ENCODE measurements at places on chromosomes 7 and 10.

- DNase-seq = no peak
Observed at GRCh38 chr7:96508371-96508770, 186.5 kb upstream of the SLC25A13 start.

DNA sequence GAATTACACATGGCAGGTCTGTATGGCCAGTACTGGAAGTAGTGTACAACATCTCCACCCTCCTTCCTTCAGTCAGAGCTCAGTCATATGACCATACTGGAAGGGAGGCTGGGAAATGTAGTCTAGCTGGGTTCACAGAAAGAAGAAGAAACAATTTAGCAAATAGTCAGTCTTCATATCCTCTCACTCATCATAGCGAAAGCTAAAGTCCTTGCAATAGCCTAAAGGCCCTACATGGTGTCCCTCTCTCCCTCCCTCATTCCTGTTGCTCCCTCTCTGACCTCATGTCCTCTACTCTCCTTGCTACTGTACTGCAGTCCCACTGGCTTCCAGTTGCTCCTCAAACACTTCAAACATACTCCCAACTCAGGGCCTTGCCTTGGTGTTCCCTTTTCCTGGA lies 4.3 kb upstream of the CALU start:
- DNase-seq = no peak

DNA sequence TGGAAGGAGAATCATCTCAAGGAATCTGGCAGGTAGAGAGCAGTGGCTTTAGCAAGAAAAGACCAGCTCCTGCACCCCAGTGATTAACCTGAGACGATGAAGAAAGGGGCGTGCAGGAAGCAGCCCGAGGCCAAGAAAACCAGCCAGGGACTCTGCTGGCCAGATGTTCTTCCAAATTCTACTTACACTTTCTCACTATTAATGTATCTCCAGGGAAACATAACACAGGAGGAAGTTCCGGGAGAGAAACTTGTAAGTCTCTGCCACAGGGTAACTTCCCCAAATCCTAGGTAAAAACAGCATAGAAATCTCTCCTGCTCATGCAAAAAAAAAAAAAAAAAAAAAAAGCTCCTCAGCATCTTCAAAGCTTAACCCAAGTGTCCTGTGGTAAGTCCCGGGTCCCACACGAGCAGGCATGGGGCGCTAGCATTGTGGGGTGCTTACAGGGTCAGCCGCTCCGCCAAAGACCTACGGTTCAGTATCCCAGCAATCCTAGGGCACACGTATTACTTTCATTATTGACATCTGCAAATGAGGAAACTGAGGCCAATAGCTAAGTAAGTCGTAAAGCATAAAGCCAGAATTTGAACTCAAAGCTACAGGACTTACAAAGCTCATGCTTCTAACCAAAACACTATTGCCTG lies 97.2 kb upstream of the GNA12 start:
- DNase-seq = no peak

DNA sequence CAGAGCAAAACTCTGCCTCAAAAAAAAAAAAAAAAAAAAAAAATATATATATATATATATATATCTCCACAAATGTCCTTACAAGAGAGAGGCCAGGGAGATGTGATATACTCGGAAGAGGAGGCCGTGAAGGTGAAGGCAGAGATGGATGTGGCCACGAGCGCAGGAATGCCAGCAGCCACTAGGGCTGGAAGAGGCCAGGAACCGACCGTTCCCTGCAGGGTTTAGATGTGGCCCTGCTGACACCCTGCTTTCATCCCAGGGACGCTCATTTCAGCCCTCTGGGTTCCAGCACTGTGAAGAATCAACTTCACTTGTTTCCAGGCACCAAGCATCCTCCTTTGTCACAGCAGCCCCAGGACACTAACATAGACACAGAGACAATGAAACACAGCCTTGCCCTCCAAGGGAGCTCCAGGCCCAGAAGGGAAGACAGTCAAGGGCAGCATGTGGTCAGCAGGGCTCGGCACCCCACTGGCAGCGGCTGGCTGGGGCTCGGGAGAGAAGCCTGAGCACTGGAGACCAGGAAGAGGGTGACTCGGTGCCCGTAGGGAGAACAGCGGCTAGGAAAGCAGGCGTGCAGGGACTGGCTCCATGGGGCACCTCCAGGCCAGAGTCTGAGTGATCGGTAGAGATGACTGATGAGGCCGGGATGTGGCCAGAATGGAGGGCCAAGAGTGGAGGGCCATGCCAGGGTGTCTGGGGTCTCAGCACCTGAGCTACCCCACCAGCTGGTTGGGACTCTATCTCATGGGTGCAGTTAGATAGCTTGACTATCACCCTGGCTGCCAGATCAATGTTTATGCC lies 7.6 kb downstream of the WDR86 start:
- no peak for DNase-seq

GRCh38 chr7:139901056-139901795 lies 72.2 kb downstream of the TBXAS1 start:
- no peak for DNase-seq

- DNase-seq = no peak
Observed at GRCh38 chr10:4780782-4781181, 45.2 kb upstream of the AKR1E2 start.

DNA sequence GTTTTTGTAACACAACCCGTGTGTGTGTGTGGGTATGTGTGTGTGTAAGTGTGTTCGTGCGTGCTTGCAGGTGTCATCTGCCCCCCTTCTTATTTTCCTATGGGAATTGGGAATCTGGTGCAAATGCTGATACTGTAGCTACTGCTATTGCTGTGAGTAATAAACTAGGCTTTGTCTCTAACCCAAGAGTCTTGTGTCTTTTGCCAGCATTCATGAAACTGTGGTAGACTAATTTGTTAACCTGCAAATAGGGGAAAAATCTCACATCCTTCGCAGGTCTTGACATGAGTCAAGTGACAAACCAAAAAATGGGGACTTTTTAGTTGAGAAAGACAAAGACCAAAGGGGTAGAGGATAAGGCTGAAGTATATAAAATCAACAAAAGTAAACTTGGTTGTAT lies 57.9 kb upstream of the FAM133B start:
- no peak for DNase-seq

DNA sequence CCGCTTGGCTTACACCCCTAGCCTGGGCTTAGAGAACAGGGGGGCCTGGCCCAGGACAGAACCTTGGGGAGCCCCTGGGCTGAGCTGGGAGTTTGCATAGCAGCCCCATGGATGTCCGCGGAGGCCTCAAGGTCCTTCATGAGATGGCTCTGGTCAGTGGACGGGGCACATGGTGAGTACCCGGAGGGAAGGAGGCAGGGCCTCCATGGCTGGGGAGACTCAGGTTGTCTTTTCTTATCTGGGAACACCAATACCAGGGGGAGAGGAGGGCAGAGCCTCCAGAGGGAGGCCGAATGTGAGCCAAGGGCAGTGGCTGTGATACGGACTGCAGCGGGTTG lies 64.8 kb downstream of the GLRX3 start:
- DNase-seq = no peak

DNA sequence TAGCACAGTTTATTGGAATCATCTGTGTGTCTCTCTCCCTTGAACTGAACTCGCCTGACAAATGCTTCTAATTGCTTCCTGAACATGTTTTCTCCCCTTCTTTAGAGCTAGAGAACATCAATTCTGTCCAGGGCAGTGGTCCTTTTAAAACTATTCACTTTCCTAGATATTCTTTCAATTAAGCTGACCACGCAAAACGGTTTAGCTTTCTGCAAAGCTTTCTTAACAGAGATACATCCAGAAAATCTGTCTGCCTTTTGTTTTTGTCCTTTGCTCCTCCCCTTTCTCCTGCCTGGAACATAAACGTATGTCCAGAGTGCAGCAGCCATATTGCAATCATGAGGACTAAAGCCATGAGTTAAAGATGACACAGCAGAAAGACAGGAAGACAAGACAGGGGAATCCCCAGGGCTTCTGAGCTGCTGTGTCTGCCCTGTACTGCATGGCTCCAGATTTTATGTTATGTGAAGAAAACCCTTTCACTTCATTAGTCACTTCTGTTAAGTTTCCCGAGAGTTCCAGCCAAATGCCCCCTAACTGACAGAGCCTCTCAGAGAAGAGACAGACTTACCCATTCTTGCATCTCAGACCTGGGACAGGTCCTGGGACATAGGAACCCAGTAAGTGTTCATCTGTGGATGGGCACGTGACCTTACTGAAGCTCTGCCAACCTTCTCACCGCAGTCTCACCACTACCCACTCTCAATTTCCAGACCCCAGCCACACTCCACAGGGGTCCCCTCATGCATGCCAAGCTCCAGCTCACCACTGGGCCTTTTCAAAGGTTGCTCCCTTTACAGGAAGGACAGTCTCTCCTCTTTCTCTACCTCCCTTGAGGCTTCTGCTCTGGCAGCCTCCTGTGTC lies 35.0 kb upstream of the CPXM2 start:
- no peak for DNase-seq

- no peak for DNase-seq
Observed at GRCh38 chr7:148790131-148790726, 91.5 kb downstream of the CUL1 start.

GRCh38 chr10:68010426-68010940 lies 64.6 kb downstream of the HERC4 start:
- DNase-seq = no peak

DNA sequence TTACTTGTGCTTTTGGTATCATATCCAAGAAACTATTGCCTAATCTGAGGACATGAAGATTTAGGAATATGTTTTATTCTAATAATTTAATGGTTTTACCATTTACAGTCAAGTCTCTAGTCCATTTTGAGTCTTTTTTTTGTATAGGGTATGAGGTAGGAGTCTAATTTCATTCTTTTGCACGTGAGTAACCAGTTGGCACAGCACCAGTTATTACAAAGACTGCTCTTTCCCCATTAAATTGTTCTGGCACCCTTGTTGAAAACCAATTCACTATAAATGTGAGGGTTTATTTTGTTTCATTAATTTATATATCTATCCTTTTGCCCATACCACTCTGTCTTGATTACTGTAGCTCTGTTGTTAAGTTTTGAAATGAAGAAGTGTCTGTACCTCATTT lies 381.6 kb downstream of the SUGCT start:
- DNase-seq = no peak

GRCh38 chr10:48464121-48464870 lies 140.6 kb downstream of the ARHGAP22 start:
- no peak for DNase-seq

GRCh38 chr7:121714559-121715303 lies 158.2 kb upstream of the PTPRZ1 start:
- no peak for DNase-seq

DNA sequence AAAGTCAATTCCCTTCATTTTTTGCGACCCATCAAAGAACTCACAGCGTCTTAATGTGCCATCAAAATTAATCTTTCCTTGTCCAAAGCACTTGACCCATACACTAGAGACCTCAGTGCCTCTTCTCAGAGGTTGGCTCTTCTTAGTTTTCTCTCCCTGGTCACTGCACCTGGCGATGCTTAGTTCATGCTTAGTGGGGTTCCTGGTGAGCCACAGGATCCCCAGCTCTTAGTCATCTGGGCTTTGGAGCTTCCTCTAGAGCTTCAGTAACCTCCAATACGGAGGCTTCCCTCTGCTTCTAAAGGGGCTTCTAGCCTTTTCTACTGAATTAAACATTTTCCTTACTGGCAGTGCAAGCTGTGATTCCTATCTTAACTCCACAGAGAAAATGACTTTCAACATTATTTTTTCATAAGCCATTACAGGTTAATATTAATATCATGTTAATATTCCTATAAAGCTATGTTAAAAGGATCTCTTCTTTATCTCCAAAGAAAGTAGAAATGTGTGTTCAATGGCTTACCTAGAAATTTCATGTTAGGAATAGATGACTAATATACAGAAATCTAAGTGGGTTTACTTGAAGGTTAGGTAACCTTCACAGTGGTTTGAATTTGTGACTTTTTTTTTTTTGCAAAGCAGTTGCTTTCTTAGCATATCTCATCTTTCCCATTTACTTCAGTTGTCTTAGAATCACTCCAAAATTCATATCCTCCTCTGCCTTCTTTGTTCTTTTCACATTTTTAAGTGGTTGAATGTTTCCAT lies 295.2 kb downstream of the CAMK1D start:
- DNase-seq = no peak

GRCh38 chr10:132332433-132332754 lies 401 bp downstream of the LRRC27 start:
- DNase-seq = no peak

GRCh38 chr7:31338706-31339105 lies 1.8 kb downstream of the NEUROD6 start:
- no peak for DNase-seq

- no peak for DNase-seq
Observed at GRCh38 chr7:142181966-142182365, 70.4 kb downstream of the MGAM2 start.

DNA sequence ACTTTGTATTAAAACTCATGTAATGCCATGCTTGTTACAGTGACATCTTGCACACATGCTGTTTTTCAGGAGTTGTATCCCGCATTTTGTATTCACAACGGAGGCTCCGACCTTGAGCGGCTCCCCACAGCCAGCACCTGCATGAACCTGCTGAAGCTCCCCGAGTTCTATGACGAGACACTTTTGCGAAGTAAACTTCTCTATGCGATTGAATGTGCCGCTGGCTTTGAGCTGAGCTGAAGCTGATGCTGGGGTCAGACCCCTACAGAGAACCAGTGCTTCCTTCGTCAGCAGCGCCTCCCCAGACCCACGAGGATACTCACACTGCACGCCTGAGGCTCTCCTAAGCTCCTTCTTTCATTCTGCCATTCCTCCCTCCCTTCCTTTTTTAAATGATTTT lies 69.3 kb upstream of the DNAJB6 start:
- DNase-seq = no peak

GRCh38 chr7:64889686-64890162 lies 13.3 kb upstream of the ZNF273 start:
- DNase-seq = no peak

DNA sequence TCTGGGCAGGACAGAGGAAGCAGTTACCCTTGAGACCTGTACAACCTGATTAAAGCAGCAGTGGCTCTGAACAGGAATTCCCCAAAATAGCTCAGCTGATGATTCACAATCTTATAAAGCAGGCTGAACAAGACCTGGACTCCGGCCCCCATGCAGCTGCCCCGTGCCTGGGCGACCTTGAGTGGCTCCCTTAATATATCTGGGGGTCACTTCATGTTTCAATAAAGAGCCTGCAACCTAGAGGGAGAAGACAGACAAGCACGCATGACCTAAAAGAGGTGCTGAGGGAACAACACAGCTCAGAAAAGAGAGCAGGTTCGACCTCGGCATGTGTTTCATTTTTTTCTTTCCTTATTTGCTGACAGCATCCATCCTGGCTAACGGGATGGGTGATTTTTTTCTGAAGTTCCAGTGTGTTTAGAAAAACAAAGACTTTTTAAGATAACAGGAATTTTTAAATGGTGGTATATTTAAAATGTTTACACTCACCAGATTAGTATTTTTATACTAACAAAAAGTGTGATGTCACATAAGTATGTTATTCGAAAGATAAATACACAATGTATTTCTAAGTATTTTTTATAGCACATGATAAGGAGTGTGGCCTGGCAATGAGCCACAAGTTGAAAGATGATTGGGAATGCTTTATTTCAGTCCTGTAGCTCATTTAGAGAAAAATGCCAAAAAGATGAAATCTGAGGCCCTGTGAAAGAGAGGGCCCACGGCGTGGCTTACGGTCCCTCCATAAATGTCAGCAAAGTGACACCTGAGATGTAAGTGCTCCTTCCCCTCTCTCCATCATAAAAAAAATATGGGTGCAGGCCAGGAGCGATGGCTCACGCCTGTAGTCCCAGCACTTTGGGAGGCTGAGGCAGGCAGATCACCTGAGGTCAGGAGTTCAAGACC lies 161.3 kb downstream of the SLIT1 start:
- no peak for DNase-seq

- DNase-seq = no peak
Observed at GRCh38 chr7:102393467-102393866, 2.7 kb upstream of the PRKRIP1 start.
